ENCODE measurements at places on chromosomes 3 and 15. TPM values are rescaled to one million over a fixed set of nuclear protein-coding genes. Genes with fewer than 3 reads are reported as not detected.

- DNase-seq: no peak
Observed at GRCh38 chr15:69225355-69226022, 65.1 kb downstream of the GLCE start.

The NDN gene
- 137 TPM for total RNA-seq

The PRICKLE2 gene
- total RNA-seq: 25.4 TPM

- no peak for DNase-seq
Observed at GRCh38 chr3:119589102-119589773, 8.4 kb upstream of the PLA1A start.

The GOLGA6B gene
- 0.36 TPM for total RNA-seq

GRCh38 chr3:100257586-100257985 lies 3.2 kb upstream of the TBC1D23 start:
- DNase-seq: no peak

DNA sequence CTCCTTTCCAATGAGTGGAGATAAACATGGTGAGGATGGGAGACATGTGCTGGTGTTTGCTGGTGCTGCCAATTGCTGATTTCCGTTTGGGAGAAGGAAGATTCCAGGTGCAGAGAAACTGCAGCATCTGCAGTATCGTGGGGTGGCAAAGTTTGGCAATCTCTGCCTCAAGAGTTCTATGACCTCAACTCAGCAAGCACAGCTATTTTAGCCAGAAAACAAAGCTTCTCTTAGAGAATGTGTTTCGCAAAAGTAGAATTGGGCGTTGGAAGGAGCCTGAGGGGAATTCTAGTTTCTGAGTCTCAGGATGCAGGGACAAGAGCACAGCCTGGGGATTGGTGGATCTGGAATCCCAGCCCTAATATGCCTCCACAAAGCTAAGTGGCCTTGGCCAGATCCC lies 18.2 kb upstream of the SHC4 start:
- DNase-seq: no peak

GRCh38 chr3:5136211-5136918 lies 14.3 kb downstream of the ARL8B start:
- no peak for DNase-seq

DNA sequence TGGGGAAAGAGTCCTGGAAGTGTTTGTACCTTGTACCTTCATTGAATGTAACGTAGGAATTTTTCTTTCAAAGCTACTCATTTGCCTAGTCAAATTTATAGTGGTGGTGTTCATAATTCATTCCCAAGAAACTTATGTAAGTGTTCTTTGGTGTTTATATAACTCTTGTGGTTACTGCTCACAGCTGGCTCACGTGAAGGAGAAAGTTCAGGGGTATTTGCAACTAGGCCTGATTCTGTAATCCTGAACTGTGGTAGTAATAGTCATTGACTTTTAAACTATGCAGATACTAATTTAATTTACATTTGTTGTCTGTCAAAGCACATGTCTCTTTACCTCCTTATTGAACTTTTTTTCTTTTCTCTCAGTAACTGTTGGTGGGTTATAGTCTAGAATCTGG lies 50.5 kb upstream of the TEX264 start:
- DNase-seq: no peak

DNA sequence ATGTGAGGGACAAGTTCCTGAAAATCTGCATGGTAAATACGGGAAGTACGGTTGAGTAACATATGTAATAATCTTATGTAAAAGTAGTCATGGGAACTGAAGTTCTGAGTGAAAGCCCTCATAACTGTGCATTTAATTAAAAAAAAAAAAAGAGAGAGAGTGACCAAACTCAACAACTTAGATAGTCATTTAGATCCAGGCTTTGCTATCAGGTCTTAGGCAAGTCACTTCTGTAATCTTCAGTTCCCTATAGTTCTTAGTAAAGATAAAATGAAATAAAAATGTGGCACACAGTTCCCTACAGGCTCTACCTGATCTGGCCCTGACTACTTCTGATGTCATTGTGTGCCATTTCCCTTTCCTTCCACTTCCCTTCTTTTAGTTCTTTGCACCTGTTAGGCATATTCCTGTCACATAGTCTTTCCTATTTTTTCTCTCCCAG lies 15.0 kb downstream of the RNF111 start:
- DNase-seq: no peak

GRCh38 chr3:134527037-134527436 lies 41.2 kb downstream of the CEP63 start:
- DNase-seq: no peak

- DNase-seq: no peak
Observed at GRCh38 chr3:127286571-127287140, 1.2 kb downstream of the PRR20G start.

The AGBL1 gene
- under 0.01 TPM for total RNA-seq

GRCh38 chr15:56737791-56738190 lies 4.5 kb upstream of the ZNF280D start:
- DNase-seq: no peak

Data from ovary (tissue), 10 donors.